CD8-positive, alpha-beta memory T cell (primary cell): ENCODE measurements at places on chromosomes 2 and 18.

- no peak overlapping the region for H3K27ac ChIP-seq
- no peak overlapping the region for H3K4me3 ChIP-seq
- no peaks in the 10 kb centered on the region for H3K4me1 ChIP-seq
- H3K36me3 ChIP-seq, result no peaks in the 10 kb centered on the region
- no peak for DNase-seq
Observed at GRCh38 chr18:54294274-54294673, 25.0 kb downstream of the POLI start.

DNA sequence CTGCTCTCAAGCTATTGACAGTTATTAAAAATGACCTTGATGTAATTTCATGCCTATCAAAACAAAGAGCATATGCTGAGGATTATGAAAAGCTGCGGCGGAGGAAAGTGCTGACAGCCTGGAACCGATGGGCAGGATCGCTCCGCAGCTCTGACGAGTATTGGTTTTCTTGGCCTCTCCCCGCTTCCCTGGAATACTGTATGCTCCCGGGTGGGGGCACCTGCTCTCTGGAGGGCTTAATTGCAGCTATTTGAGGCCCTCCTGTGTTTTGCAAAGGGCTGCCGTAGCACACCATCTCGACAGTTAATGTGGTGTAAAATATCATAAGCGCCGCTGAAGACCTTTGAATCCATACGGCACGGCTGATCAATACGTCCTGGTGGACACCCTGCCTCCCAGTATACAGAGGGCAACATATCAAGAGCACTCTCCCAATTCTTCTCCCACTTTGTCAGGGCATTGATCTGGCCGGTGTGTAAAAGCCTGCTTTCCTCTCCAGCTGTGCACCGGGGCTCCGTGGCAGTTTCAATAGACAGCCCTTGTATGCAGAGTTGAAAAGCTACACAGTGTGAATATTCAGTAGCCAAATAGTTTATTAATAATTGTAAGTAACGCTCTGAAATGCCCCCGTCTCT is 662.4 kb downstream of the GALR1 start:
- H3K27me3 ChIP-seq, result no peaks in the 10 kb centered on the region
- DNase-seq, result no peak
- H3K4me3 ChIP-seq, result no peak overlapping the region
- H3K27ac ChIP-seq, result no peak overlapping the region
- no peaks in the 10 kb centered on the region for H3K36me3 ChIP-seq
- no peaks in the 10 kb centered on the region for H3K4me1 ChIP-seq

DNA sequence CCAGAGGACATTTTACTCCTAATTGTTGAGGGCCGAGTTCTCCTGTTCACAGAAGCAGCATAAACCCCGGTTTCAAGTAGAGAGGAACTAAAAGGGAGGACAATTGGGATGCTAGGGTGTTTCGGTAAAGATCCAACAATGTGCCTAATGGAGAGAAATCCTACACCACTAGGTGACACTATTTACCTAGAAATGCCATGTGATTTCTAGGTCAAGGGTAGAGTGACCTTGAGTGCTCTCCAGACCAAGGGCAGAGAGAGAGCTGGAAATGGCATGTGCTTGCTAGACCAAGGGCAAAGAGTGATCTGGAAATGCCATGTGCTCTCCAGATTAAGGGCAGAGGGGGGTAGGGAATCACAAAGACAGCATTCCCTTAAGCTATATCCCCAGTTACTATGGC is 472.0 kb downstream of the DCDC2C start:
- no peak overlapping the region for H3K4me3 ChIP-seq
- no peak overlapping the region for H3K27ac ChIP-seq
- no peaks in the 10 kb centered on the region for H3K27me3 ChIP-seq

DNA sequence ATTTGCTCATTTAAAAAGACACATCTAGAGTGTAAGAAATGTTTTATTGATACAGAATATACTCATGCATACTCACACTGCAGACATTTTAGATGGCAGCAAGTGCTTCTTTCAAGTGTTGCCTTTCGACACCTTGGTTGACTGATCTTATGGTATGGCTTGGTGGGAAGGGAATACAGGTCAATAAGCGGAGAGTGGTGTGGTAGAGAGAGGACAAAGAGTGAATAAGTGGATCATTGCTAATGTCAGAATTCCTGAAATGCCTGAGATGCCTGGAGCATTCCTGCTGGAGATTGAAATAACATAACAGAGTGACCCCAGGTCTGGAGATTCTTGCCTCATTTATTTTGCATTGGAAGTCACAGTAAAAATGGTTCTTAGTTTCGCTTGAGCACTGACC is 76.7 kb downstream of the RND3 start:
- no peaks in the 10 kb centered on the region for H3K27me3 ChIP-seq
- no peak overlapping the region for H3K4me3 ChIP-seq
- H3K4me1 ChIP-seq, result no peaks in the 10 kb centered on the region
- no peaks in the 10 kb centered on the region for H3K36me3 ChIP-seq
- DNase-seq, result no peak
- no peak overlapping the region for H3K27ac ChIP-seq

GRCh38 chr2:115739574-115739973 is 1297.1 kb downstream of the DPP10 start:
- no peak overlapping the region for H3K27ac ChIP-seq
- no peaks in the 10 kb centered on the region for H3K27me3 ChIP-seq
- H3K4me3 ChIP-seq, result no peak overlapping the region
